ENCODE measurements at places on chromosomes 3 and 15. TPM values are rescaled to one million over a fixed set of nuclear protein-coding genes. Genes with fewer than 3 reads are reported as not detected.

DNA sequence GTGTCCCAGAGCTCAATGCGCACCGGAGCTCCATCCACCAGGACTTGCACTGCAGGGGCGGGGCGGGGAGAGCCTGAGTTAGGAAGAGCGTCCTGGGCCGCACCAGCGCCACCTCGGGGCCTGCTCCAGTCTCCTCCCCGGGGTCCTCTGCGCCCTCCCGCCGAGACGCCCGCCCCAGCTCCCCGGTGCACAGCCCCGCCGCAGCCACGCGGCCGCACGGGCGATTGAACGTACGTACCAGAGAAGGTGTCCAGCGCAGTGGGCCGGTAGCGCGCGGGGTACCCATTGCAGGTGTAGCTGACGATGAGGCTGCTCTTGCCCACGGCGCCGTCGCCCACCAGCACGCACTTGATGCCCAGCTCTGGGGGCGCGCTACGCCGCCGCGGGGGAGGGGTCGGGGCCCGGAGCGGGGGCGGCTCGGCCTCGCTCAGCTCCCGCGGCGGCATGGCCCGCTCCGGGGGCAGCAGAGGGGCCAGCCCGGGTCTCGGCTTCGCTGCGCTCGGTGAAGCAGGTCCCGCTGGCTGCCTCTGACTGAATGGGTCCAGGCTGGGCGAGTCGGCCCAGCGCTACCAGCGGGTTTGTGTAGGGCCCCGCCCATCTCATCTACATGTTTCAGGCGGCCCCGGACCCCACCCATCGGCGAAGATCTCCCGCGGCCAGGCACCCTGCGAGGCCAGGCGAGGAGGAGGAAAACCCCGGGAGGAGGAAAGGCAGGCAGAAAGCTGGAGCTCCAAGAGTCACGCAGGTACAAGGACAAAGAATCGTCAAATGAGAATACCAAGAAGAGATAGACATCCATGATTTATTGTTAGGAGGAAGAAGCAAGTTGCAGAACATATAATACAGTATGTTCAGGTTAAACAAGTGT is at the start of gene RHOV:
Gene RHOV (minus strand): TSS at position 541 of the 868 bp plus-strand sequence. CDS start 95 bp downstream, at position 446.
- DNase-seq: peak; percentile 53

GRCh38 chr3:164524201-164524600 is 554.1 kb downstream of the SI start:
- no peak for DNase-seq

DNA sequence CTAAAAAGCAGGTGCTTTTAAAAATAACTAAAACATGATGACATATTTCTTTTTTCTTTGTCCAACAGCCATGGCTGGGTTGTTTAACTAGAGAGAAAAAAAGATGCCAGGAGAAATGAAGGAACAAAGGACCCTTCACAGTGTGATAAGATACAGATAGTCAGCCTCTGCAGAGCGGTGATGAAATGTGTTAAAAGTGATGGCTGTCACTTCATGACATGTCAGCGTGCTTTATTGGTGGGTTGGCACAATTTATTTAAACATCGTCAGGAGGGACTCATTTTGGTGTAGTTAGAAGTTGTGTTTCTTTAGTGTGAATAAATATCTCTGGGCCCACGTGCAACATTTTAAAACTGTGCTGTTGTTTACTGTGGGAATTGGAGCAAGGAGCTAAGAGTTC is 887.4 kb upstream of the CFAP20DC start:
- no peak for DNase-seq

DNA sequence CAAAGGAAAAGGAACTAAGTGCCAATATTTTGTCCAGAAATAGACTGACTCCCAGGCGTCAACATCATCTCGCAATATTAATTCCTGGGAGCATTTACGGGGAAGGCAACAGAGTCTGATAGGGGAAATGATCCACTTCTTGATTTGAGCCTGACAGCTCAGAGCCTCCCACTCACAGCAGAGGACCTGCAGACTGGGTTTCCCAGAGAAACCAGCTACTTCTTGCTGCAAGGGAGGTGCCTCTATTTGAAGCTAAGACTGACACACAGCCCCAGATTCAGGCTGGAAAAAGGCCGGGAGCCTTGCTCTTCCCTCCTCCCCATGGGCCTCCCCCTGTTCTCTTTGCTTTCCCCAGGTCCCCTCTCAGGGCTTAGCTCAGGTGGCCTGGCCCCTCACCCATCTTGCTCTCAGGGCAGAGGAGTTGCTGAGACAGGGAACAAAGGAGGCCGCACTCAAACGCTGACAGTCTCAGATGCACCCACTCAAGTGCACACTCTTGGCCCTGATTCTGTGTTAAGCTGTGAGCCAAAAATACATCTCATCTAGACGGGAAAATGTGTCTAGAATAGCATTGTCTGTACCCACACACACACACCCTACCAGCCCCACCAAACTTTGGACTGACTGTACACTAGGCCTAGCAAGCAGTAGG is 49.8 kb upstream of the DCLK3 start:
- DNase-seq: no peak

GRCh38 chr15:98786717-98787116 is 138.4 kb downstream of the IGF1R start:
- DNase-seq: no peak

GRCh38 chr3:129130291-129130813 is 8.7 kb upstream of the RAB43 start:
- no peak for DNase-seq

DNA sequence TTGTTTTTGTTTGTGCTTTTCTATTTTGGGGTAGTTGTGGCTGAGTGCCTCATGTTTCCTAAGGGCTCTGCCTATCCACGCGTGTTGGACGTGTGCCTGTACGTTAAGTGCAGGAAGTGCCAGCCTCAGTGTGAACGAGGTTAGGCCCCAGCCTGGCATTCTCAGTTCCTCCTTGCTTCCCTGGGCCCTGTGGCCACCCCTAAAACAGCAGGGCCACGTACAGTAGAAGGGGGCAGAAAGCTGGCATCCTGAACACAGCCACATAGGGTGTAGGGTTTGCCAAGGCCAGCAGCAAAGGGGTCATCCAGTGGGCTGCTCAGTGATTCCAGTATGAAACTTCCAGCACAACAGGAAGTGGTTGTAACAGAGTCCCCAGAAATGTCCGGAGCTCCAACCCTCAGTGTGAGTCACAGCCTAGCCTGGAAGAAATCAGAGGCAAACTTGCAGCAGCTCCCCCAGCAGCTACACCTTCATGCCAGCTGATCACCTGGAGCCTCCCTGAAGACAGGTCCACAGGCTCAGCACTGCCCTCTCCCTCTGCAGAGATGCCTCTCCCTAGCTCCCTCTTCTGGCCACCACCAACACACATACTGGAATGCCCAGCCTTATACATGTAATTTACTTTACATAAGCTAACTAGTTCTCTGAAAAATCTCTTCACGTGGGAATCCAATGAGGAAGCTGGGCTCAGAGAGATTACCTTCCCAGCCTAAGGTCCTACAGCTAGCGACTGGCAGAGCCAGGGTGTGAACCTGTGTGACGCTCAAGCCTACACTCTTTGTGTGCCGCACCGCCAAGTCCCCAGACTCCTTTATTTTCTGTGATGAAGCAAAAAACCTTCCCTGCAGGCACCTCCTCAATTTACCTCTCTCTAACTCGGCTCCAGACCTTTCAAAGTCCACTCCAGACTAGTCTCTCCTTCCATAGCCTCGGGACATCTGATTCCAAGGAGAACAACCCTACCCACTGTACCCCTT is 26.6 kb downstream of the ILDR1 start:
- DNase-seq: peak; percentile 85

DNA sequence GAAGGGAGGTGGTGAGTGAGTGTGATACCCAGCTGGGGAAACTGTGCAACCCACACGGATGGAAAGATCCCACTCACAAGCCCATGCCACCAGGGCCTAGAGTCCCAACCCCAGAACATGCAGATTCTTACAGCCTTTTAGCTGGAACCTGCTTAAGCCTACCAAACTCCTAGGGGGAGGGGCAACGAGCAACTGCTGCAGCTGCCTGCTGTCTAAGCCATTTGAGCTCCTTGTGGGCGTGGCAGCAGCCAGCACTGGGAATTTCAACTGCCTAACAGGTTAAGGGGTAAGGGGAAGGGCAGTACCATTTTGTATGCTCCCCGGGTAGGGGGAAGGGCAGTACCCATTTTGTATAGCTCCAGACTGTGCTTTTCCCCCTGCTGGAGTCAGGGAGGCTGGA is 673.2 kb upstream of the BCHE start:
- no peak for DNase-seq

DNA sequence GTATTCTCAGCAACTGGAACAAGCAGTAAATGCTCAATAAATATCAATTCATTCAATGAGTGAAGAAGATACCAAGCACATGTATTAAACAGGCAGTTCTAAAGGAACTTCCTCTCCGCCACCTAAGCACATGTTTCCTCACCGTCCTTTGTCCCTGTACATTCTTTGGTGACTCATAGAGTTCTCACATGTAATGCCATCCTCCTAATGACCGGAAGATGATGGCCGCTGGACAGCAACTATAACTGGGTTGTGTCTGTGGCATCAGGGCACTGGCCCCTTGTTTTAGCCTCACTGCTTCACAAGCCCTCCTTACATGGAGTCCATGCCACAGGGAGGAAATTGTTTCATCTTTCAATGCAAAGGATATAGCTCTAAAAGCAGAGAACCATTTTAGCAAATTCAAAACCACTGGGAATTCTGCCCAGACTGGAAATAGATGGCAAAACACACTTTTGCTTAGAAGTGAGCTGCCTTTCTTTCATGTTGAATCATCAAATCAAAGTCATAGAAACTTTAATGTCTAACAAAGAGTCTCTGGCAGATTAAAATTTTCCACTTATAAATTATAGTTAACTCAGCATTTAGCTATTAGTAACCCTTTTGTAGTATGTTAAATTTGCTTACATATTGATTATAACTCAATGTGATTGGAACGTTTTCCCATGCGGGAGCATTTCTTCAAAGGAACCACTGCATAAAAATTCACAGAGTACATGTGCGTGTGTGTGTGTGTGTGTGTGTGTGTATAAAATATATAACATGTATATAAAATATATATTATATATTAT is 74.1 kb downstream of the GAP43 start:
- DNase-seq: peak; percentile 77

DNA sequence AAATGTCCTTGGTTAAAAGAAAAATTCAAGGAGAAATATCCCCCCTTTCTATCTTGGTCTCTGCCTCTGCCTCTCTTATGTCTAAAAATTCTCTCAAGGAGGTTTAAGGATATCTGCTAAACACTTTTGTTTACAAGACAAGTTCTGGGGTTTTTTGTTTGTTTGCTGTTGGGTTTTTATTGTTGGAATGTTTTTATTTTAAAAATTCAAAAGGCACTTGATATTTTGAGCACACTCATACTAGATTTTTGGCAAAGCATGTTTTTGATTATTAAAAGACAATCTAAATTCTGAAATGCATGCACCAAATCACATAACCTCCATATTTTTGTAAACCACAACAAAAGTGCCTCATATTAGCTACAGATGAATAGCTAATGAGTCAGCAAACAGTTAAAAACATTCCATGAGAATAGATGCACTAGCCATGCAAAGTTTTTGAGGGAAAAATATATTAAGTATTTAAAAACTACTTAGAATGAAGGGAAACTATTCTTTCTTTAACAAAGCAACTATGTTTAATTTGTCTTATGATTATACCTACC is 84.6 kb downstream of the ZBTB20 start:
- DNase-seq: peak; percentile 78

- no peak for DNase-seq
Observed at GRCh38 chr3:146265720-146266119, 14.8 kb upstream of the PLSCR4 start.

- no peak for DNase-seq
Observed at GRCh38 chr3:25843332-25843731, 53.4 kb downstream of the OXSM start.

- DNase-seq: no peak
Observed at GRCh38 chr15:52217186-52217585, 26.0 kb upstream of the GNB5 start.

GRCh38 chr15:55740981-55741832 is 1.7 kb downstream of the PRTG start:
- DNase-seq: peak; percentile 26

DNA sequence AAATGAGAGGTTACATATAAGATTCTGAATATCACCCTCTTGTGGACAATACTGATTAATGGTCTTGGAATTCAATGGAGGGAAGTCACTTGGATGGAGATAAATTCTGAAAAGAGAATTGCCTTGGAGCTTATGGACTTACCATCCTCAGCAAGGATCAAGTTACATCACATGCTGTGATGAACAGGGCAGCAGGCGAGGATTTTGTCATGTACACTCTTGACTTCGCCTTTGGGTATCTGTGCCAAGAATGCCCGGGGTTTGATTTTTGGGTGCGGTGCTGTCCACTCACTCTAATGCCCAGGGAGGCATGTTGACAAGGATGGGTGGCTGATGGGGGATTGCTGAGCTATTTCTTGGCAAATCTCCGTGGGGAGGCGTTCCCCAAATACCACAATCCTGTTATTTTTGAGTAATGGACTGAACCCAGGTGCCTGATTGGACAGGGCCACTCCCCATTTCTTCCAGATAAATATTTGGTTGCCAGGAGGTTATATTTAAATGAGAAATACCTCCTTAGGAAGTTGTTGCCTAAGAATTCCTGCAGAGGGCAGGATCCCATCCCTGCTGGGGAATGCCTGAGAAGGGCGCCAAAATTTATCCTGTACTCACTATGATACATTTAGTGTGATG is 96.3 kb downstream of the TPRG1 start:
- DNase-seq: peak; percentile 93

DNA sequence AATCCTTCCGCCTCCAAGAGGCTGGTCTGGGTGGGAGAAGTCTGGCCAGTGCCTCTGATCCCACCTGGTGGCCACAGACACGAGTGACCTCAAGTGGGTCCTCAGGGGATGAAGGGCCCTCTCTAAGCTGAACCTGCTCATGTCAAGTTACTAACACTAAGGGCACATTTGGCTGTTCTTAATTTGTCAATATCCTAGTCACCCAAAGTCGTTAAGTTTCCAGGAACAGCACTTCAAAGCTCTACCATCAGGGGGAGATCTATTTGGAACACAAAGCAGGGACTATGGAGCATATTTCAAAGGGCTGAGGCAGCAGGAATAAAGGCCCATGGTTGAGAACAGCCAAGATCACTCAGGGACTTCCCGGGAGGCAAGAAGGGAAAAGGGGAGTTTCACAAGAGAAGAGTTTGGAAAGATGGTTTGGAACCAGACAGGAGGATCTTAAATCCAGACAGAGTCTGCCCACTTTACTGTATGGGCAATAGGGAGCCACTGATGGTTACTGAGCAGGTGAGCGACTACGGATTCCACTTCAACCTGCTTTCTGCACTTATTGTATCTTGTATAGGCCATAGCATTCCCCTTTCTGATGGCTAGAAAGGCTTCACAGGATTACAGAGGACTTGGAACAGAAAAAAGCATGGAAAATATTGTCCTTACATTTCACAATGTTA is 13.7 kb downstream of the OXTR start:
- DNase-seq: peak; percentile 31

DNA sequence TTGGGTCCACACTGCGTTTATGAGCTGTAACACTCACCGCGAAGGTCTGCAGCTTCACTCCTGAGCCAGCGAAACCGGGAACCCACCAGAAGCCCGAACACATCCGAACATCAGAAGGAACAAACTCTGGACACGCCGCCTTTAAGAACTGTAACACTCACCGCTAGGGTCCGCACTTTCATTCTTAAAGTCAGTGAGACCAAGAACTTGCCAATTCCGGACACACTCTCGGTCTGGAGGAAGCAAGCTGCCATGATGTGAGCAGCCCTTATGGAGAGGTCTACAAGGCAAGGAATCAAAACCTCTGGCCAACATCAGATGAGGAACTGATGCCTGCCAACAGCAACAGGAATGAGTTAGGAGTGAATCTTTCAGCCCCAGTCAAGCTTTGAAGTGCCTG is 62.9 kb downstream of the SLC28A2 start:
- peak; percentile 76 for DNase-seq

Gene GOLGA6L7
- not detected for total RNA-seq

Gene EFCC1
- not detected for total RNA-seq

Gene GOLGA8S
- 0.48 TPM for total RNA-seq

Gene MAGEL2
- not detected for total RNA-seq
